ENCODE measurements at places on chromosomes 5 and 9.

DNA sequence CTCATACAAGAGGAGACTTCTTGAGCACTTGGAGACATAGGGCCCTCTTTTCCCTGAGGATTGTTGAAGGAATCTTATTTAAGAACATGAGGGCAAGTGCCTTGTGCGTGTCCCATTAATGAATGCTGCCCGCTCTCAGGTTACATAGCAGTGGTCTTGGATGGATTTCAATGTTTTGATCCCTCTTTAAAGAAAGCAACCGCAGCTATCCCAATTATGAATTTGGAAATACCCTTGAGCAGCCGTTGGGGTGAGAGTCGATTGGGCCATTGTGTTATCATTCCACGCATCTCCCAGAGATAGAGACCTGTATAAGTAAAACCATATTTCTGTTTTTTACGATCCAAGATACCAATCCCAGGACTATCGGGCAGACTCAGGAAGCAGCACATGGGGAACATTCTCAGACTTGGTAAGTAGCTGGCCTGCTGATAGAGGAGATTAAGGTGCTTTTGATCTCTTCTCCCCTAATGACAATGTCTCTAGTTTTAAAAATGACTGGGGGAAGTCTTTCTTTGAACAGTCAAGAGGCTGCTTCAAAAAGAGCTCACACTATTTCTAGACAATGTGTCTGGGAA is 145.3 kb downstream of the MACROH2A1 start:
- no peak for DNase-seq

DNA sequence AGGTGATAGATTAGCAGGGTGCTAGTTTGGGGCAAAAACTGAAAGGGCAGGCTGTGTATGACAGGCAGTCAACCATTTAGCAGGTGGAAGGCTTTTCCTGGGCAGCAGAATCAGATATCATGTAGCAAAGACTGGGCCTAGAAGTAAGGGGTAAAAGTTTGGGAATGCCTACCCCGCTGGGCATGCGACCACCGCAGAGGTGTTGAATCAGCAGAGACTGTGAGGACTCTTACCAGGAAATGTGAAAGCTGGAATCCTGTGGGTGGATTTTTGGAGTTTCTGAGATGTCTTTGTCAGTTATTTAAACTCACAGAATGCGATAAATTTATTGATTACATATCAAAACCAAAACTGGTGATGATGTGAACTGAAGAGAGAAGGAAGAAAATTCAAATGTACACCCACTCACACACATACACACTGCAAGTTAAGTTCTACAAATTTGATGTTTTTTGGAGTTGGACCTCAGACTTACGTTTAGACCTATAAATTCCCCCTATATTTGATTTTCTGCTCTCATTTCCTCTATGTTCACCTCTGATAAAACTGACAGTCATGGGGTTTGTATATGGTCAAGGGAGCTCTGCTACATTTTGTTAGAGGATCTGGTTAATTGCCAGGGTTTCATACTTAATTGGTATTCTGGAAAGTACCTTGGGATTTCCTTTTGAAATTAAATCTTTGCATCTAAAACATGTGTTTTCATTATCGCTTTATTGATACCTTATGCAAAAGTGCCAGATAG is 333.6 kb downstream of the CSNK1G3 start:
- DNase-seq, result no peak

DNA sequence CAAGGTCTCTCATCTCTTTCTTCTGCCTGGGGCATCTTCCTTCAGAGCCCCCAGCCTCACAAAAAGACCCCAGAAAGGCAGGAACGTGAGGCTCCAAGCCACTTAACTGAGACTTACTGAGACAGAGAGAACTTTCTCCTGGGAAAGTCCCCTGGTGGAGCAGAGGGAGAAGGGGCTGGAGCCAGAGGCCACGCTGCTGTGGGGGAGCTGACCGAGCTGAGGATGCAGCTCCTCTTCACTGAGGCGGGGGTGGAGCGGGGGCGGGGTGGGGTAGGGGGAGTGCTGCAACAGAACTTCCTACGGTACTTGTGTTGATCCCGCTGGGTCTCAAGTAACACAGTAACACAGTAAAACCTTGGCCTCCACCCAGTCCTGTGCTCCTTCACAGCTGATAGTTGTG is 204.0 kb downstream of the FSTL4 start:
- no peak for DNase-seq

- DNase-seq, result no peak
Observed at GRCh38 chr9:96379461-96379860, 4.0 kb downstream of the SLC35D2 start.

GRCh38 chr5:40914835-40915234 is 5.5 kb downstream of the C7 start:
- DNase-seq, result no peak

DNA sequence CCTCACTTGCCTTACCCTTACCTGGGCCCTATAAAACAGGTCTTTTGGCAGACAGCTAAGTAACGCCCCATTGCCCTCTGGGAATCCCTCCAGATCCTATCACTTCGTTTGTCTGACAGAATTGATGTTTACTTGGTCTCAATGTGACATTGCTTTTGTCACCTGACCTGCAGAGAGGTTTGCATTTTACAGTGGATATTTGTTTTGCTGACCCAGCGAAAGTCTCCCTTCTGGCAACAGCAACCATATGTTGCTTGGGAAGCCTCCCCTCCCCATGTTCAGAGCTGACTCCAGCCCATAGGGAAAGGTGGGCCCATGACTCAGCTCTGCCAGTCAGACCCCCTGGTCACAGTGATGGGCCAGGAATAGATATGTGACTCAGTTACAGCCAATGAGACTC is 54.0 kb upstream of the LARP1 start:
- no peak for DNase-seq

DNA sequence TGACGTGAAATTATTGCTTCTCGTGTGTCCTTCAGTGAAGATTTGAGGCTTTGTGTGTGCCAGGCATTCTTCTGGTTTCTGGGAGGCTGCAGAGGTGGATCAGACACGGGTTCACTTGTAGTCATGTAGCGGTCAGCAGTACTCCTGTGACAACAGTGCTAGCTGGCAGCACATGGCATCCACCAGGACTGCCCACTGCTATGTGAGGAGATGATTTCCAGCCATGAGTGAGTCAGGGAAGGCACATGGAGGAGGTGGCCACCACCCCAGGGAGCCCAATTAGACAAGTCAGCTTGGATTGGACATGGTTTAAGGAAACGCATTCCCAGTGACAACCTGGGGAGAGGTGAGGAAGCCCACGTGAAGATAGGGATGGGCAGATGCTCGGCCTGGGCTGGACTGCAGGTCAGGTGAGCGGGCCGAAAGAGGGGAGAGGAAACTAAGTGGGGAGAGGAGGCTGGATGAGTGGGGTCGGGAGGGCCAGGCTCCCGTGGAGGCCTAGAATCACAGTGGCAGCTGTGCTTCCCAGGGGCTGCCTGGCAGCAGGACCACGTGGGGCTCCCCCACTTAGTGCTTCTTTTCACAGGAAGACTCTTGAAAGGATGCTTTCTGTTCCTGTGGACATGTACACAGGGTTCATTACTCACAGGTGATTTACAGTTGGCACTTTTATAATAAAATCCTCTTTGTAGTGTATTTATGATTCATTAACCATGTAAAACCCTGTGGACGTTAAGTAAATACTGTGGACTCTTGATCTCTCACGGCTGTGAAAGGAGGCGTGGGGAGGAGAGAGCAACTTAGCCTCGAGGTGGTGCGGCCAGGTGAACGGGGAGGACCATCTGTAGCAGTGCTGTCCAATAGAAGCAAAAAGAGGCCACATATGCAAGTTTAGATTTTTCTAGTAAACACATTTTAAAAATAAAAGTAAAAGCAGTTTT is 80.0 kb upstream of the OTULINL start:
- no peak for DNase-seq

DNA sequence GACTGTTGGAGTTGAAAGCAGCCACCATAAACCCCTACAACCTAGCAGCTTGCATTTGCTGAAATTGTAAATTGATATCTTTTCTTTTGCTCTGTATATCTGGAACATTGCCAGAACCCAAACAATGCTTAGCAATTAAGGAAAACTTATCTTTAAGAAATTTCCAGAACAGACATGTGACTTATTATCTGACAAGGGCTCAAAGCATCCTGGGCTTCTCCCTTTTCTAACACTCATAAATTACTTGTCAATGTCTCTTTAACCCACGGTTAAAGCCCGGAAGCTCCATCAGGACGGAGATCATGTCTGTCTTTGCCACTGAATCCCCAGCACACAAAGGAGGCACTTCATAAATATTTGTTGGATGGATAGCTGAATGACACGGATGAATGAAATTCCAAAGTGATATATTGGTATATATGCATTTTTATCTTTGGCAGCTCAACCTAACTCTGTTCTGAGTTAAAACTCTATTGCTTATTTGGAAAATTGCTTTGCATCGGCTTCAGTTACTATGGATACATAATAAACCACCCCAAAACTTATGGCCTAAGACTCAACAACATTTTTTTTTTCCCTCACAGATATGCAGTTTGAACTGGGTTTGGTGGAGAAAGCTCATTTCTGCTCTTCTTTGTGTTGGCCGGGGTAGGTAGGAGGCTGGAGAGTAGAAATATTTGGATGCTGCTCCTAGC is 103.1 kb upstream of the CLINT1 start:
- DNase-seq, result no peak

GRCh38 chr5:99317136-99317535 is 388.3 kb upstream of the CHD1 start:
- no peak for DNase-seq

- no peak for DNase-seq
Observed at GRCh38 chr9:78605041-78606000, 308.4 kb downstream of the PSAT1 start.

DNA sequence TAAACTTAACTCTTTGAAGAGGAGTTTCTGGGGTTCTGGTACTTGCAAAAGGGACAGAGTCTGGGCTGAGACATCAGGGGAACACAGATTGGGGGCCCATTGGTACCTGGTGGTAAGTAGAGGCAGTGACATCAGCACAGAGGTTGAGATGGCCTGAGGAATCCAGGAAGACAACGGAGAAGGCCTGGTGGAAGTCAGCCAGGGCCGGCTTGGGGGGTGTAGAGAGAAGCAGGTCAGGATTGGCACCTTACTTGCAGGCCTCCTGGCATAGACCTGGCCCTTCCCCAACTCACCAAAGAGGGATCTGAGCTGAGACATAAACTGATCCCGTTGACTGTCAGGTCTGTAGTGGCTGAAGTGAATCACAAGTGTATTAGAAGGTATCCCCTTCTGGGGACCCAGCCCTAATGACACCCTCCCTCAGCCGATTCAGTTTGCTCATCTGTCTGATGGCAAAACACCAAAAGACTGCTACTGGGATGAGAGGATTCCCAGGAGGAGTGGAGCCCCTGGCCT is 5.5 kb downstream of the NOL6 start:
- no peak for DNase-seq

GRCh38 chr5:146529984-146530383 is 14.0 kb upstream of the GPR151 start:
- no peak for DNase-seq

GRCh38 chr9:15157381-15157780 is 149.6 kb downstream of the TTC39B start:
- no peak for DNase-seq

DNA sequence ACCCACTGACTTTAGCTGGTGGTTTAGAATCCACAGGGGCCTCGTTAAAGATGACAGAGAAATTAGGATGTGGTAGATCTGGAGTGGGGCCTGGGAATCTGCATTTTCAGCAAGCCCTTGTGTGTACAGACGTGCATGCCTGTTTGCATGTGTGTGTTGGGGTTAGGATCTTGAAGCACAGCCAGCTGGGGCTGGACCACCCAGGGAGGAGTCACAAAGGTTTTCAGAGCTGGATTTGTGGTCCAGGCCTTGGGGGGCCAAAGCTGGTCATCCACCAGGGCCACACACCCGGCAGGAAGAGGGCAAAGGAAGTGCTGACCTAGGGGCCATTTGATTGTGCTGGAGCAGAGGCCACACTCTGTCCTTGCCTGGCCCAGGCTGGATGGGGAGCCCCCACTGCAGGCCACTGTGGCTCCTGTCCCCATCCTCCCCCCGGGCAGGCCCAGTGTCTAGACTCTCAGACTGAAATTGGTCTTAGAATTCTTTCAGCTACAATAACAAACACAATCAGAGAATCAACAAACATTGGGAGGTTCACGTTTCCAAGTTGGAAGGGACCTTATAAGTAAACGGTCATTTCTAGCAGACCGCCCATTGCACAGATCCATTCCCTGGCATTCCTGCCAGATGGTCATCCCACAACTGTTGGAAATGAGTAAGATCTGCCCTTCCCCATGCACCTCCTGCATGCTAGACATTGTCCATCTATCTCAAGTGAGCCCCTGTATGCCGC is 10.3 kb downstream of the CDX1 start:
- DNase-seq, result no peak

- DNase-seq, result no peak
Observed at GRCh38 chr9:91776409-91777291, 173.4 kb downstream of the ROR2 start.

GRCh38 chr5:37490120-37490810 is 111.1 kb downstream of the WDR70 start:
- DNase-seq, result no peak

- no peak for DNase-seq
Observed at GRCh38 chr5:159800131-159800840, 116.0 kb upstream of the ADRA1B start.

- no peak for DNase-seq
Observed at GRCh38 chr9:94908011-94908563, 181.6 kb downstream of the AOPEP start.

DNA sequence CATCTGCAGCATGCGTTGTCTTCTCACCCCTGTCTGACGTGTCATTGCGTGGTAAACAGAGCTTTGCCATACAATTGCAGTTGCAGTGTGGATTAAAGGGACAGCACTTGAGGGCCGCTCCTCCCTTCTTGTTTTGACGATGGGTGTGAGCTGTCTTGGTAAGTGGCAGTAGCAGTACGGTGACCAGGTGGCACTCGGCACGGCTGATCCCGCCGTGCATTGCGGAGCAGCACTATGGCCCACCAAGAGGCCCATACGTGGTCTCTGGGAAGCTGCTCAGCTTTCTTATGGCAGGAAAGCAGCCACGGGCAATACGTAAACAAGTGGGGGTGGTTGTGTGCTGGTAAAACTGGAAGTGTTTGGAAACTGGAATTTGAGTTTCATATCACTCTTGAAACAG is 25.1 kb downstream of the EHMT1 start:
- no peak for DNase-seq

DNA sequence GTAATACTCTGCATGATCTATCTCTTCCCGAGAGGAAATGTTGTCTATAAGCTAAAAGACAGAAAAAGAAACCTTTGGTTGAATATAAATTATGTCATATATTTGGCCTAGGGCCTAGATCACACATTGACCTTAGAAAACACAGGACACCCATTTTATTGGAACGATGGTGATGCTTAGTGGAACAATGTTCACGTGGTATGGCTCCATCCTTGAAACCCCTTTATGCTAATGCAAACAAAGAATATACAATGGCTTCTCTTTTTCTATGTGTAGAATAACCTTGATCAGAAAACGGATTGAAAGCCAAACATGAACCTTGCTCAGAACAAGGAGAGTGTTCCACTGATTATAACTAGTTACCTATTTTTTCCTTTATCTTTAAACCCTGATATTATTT is 24.5 kb downstream of the MRPS27 start:
- DNase-seq, result no peak

DNA sequence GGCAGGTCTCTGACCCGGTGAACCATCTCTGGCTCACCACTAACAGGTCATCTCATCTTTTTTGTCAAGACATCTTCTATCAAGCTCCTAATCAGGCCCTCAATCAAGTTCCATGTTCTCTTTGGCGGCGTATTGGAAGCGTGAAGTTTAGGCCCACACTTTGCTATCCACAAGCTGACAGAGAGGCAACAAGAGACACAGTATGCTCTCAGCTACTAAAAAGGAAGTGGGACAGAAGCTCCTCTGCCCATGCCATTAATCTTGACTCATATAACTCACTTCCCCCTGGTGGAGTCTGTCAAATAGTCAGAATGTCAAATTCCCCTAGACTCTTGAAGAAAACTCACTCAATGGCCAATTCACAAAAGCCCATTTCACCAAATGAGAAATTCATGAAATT is 77.6 kb upstream of the TMC1 start:
- DNase-seq, result no peak

Data from stimulated activated CD4-positive, alpha-beta T cell treated with anti-CD3 and anti-CD28 coated beads, Interleukin-12 subunit alpha, Interleukin-12 subunit beta, amount 100 ng/mL, for 24 hours (primary cell).